ENCODE measurements at places on chromosomes 16 and 17. TPM values are rescaled to one million over a fixed set of nuclear protein-coding genes. Genes with fewer than 3 reads are reported as not detected.

Gene GNGT2
- total RNA-seq, result not detected

DNA sequence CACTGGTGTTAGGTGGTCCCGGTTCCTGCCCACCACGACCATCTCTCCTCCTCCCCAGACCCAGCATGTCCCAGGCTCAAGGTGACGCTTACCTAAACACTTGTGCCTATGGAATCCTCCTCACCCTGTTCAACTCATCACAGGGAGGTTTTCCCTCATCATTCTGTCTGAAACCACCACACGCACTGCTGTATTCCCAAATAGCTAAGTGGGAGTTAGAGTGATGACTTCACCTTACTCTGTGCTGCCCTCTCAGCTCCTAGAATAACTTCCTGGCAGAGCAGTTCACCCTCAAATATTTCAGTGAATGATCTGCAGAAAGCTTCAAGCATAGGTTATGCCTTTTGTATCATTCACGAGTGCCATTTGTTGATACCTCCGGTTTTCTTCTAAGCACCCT lies 216.5 kb downstream of the CPPED1 start:
- no peak for DNase-seq

Gene EVPL
- total RNA-seq, result not detected

DNA sequence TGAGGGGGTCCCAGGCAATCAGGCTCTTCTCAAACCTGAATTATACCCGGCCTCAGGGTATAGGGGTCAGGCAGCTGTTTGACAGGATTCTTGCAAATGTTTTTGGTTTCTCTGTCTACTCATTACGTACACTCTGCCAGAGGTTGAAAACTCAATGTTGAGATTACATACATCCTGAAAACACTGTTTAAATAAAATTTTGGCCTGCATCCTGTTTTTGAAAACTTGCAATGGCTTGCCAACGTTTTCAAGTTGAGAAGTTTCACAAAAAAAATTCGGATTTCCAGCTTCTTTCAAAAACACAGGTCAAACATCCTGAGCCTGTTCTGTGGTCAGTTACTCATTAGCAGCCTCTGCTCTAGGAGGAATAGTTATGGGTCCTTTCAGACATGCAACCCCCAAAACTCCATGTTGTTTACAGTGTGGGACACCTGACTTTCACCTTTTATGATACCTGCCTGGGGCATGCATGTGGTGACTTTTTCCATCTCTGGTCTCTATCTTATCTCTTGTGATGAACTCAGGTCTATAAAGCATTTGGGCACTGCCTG lies 577.8 kb downstream of the WWOX start:
- DNase-seq, result no peak

Data from cardiac muscle cell (in vitro differentiated cells and primary cell).